ENCODE measurements at places on chromosomes 12 and 14. TPM values are rescaled to one million over a fixed set of nuclear protein-coding genes. Genes with fewer than 3 reads are reported as not detected.

DNA sequence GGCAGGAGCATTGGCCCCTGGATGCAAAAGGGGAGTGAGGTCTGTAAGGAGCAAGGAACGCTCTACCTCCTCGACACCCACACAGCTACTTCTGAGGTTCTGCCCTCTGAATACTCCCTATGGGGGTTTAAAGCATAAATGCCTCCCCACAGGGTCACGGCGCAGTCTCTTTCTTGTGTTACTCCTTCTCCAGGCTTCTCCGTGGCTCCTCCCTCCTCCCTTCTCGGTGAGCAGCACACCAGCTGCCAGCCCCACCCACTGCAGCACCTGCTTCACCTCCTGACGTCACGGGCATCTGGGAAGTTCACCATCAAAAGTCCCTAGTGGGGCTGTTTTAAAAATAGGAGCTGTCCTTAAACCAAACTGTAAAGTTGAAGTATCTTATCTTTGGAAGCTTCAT is 67.3 kb downstream of the SPTB start:
- no peak for DNase-seq
- H3K27me3 ChIP-seq: peaks cover 9% of the 10 kb centered on the region
- H3K4me1 ChIP-seq: no peaks in the 10 kb centered on the region
- no peak overlapping the region for H3K4me3 ChIP-seq
- no peaks in the 10 kb centered on the region for H3K36me3 ChIP-seq

GRCh38 chr12:48265777-48266176 is 62.7 kb upstream of the OR10AD1 start:
- no peak overlapping the region for H3K4me3 ChIP-seq
- DNase-seq: no peak
- no peaks in the 10 kb centered on the region for H3K4me1 ChIP-seq
- H3K27me3 ChIP-seq: no peaks in the 10 kb centered on the region
- no peak overlapping the region for H3K27ac ChIP-seq
- H3K36me3 ChIP-seq: no peaks in the 10 kb centered on the region

- peaks cover 4% of the 10 kb centered on the region for H3K4me1 ChIP-seq
- H3K4me3 ChIP-seq: no peak overlapping the region
- DNase-seq: no peak
Measured at GRCh38 chr12:25971654-25972041, 13.2 kb downstream of the RASSF8 start.

DNA sequence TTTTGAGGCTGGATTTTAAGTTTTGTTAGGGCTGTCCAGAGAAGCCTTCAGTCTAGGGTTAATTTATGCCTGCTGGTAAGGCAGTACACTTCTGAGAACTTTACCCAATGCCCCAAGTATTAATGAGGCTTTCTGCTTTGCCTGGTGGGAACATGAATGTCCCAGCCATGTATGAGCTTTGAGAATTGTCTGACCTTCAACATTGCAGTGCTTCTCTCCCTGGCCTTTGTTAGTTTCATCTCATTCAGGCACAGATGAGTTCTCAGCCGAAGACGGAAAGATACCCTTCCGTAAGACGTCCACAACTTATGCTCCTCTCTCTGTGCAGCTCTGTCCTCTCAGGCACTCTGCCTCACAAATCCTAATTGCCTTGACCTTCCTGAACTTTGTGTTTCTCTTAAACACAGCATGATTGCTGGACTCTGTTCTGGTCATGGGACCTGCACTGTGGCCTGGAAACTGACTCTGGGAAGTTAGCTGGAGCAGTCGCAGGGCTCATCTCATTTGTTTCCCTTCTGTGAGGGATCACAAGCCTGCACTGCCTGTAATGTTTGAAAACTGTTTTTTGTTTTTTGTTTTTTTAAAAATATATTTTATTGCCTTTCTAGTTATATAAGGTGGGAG is 15.7 kb downstream of the CHPT1 start:
- no peak overlapping the region for H3K27ac ChIP-seq
- H3K4me3 ChIP-seq: no peak overlapping the region
- no peaks in the 10 kb centered on the region for H3K36me3 ChIP-seq
- no peak for DNase-seq
- H3K27me3 ChIP-seq: no peaks in the 10 kb centered on the region

DNA sequence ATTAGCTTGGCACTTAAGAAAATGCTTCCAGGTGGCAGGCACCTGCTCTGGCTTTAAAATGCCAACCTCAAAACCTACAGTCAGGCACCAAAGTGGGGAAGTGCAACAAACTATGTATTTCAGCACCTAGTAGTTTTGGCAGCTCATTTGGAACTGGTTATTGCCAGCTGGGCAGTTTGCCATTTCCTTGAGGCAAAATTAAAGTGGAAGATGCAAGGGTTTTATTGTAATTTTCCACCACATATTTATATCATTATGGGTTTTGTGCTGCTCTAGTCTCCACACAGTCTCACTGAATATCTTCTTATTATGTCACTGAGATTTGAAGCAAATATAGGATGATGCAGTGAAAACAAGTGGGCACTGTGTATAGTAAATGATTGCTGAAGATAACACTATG is 117.0 kb downstream of the PRKD1 start:
- no peaks in the 10 kb centered on the region for H3K36me3 ChIP-seq
- peak; percentile 33 for DNase-seq

Gene SLC4A8
- total RNA-seq: 3.3 TPM

Gene FRMD6
- 157 TPM for total RNA-seq

GRCh38 chr12:713281-713875 is 39.0 kb upstream of the WNK1 start:
- no peak overlapping the region for H3K4me3 ChIP-seq
- H3K4me1 ChIP-seq: no peaks in the 10 kb centered on the region
- H3K27me3 ChIP-seq: no peaks in the 10 kb centered on the region
- H3K36me3 ChIP-seq: no peaks in the 10 kb centered on the region

DNA sequence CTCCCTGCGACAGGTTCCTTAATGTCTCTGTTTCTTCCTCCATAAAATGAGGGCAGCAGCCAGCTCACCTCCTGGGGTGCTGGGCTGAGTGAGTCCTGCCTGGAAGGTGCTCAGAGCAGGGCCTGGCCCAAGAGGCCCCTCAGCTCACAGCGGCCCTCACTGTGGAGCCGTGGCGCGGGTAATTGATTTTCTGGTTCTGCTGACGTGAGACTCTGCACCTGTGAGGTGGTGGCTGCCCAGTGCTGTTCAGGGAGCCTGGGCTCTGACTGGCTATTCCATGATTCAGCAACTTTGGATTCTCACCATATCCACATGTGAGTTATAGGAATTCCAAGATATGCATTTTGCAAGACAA is 266.6 kb downstream of the ADGRD1 start:
- H3K4me3 ChIP-seq: no peak overlapping the region
- H3K4me1 ChIP-seq: no peaks in the 10 kb centered on the region
- no peak for DNase-seq
- no peaks in the 10 kb centered on the region for H3K27me3 ChIP-seq
- H3K36me3 ChIP-seq: no peaks in the 10 kb centered on the region

Data from fibroblast of lung (primary cell).